ENCODE measurements at places on chromosomes 4 and X.

- ATAC-seq, result no peak
Observed at GRCh38 chrX:22758807-22759481, 240.8 kb upstream of the DDX53 start.

GRCh38 chr4:11748164-11748872 is 319.6 kb upstream of the HS3ST1 start:
- ATAC-seq, result no peak

GRCh38 chrX:123525123-123525725 is 207.6 kb downstream of the THOC2 start:
- ATAC-seq, result no peak

DNA sequence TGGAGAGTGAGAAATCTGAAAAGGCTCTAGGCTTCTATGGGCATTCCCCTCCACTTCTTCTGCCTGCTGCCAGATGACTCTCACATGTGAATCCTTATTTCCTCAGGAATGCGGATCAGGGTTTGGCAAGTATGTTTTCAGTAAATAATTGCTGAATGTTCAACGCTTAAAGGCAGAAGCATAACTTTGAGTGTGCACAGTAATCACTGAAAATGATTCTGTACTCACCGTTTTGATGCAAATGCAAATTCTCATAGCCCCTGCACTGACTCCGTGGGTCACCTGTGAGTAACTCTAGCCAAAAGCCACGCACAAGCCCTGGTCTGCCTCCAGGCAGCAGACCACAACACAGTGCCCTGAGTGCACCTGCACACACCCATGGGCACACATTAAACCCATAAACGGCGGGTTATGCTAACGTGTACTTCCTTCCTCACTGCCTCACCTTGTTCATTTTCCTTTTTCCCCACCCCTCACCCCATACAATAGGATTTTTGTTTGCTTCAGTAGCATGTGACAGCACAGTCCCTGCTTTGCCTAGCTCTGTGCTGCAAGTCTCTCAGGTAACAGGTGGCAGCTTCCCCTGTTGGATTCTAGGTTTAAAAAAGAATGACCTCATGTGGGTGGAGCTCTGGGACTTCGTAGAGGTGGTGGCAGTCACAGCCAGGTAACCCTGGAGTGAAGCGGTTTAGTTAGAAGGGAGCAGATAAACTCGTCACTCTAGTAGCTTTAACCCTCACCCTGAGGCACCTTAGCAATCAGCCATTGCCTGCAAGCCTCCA is at the start of gene ARHGEF38:
Gene ARHGEF38 (plus strand): TSS at position 656 of the 782 bp plus-strand sequence. CDS start 146 bp downstream, outside the sequence.
- no peak for ATAC-seq

GRCh38 chr4:81512757-81513501 is 41.2 kb upstream of the RASGEF1B start:
- no peak for ATAC-seq

- ATAC-seq, result no peak
Observed at GRCh38 chrX:44392767-44393166, 49.3 kb upstream of the EFHC2 start.

- no peak for ATAC-seq
Observed at GRCh38 chrX:2483398-2484060, 17.2 kb downstream of the DHRSX start.

DNA sequence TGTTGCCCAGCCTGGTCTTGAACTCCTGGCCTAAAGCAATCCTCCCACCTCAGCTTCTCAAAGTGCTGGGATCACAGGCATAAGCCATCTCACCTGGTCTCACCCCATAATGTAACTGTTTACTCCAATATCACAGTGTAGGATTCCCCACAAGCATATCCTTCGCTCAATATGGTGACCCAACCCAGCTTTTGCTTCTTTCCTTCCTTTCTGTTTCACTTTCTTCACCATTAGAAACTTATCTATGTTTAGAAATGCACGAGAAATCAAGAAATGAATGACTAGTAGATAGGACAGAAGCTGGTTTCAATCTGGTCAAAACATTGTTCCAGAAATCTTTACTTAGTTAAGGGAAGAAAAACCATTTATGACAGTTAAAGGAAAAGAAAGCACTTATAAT is 18.9 kb downstream of the TSPAN5 start:
- peak; percentile 48 for ATAC-seq

GRCh38 chr4:137278431-137278830 is 253.9 kb downstream of the PCDH18 start:
- ATAC-seq, result no peak

- ATAC-seq, result no peak
Observed at GRCh38 chrX:22300130-22300529, 27.4 kb downstream of the CBLL2 start.

GRCh38 chr4:9875516-9875915 is 94.1 kb downstream of the DRD5 start:
- no peak for ATAC-seq

DNA sequence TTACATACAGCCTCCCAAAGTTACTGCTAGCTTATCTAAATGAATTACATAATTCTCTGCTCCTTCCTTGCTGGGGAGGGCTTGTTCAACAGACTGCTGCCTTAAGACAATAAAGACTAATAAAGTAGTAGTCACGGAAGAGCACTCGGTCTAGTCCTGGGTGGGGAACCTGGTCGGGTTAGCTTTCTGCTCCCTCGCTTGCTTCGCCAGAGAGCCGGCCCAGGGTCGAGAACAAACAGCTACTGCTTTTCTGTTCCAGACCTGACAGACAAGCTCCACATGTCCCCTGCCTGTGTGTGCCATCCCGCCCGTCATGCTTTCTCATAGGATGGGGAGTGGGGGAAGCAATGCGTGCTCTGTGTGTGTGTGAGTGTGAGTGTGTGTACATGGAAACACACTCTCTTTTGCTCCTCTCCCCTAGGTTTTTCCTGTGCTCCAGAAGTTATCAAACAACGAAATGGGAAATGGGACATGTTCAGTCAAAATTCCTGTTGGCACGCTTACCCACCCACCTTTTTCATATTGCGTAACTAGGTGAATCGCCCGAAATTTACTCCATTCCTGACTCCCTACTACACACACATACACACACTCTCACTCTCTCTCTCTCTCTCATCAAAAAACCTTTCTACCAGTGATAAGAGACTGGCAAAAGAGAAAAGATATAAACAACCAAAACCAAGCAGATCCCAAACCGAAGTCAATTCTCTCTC is 1.3 kb downstream of the NPY1R start:
- no peak for ATAC-seq

DNA sequence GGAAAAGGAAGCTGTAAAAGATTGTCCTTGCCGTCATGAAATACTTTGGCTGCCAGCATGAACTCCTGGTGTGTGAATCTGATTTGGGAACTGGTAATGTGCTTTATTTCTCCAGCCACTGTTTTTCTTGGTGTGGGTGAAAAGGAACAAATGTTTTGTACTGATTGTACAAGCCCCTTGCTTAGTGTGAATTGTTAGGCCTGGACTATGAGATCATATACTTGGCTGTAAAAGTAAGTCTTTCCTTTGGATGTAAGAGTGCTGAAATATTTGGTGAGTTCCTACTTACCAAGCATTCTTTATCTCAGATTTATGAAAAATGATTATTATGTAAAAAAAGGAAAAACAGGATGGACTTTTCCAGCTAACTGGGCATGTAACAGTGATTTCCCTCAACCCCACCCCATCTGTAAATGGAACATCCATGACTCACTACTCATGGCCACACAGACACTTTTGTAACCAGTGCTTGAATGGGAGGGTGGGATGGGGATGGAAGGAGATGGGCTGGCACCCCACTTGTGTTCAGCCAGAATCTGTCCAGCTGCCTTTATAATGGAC is 6.3 kb downstream of the FNIP2 start:
- no peak for ATAC-seq

DNA sequence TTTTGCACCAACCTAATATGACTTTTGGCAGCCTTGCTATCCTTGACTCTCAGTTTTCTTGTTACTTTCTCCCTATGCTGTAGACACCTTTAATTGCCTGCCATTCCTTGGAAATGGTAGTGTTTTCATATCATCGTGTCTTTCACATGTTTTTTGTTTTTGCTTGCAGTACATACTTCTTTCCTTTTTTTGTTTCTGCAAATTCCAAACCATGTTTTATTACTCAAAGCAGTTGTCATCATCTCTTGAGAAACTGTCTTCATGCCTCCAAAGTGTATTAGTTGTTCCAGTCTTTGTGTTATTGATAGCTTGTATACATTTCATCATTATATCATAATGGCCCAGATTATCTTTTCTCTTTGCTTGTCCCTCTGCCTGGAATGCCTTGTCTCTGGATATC is 57.1 kb downstream of the PDLIM5 start:
- ATAC-seq, result no peak

- no peak for ATAC-seq
Observed at GRCh38 chr4:173489514-173489913, 40.5 kb downstream of the HAND2 start.

DNA sequence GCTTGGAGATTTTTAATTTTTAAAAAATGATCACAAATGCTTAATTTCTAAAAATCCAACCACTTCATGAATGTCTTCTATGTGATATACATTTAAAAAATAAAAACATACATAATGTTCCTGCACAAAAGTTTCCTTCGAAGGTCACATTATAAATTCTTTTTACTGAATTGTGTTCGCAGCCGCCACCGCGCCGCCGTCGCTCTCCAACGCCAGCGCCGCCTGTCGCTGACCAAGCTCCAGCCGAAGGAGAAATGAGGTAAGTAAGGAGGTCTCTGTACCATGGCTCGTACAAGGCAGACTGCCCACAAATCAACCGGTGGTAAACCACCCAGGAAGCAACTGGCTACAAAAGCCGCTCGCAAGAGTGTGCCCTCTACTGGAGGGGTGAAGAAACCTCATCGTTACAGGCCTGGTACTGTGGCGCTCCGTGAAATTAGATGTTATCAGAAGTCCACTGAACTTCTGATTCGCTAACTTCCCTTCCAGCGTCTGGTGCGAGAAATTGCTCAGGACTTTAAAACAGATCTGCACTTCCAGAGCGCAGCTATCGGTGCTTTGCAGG is 48.8 kb upstream of the NEUROG2 start:
- no peak for ATAC-seq

DNA sequence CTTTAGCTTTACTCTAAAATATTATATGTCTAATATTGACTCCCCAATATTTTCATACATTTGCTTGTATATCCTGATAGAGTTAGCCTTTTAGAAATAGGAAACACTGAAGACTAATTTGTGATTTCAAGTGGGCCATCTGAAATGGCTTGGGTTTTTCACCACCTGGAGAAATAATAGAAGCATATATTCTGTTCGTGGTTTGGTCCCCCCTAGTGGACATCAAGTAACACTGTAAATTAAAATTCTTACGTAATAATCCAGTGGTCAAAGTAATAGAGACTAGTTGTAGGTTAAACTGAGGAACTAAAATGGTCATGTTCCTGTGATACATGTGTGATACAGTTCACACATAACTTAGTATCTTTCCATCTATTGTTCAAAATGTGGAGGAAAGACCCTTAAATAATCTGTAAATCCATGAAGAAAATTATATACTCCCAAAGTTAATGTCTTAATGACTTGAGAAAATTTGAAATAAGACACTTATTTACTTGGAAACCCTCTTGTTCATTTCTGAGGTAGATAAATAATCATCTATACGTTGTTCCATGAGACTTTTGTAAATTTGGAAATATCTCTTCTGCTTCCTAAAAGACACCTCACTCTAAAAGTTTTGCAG is 79.8 kb upstream of the SMARCAD1 start:
- no peak for ATAC-seq

DNA sequence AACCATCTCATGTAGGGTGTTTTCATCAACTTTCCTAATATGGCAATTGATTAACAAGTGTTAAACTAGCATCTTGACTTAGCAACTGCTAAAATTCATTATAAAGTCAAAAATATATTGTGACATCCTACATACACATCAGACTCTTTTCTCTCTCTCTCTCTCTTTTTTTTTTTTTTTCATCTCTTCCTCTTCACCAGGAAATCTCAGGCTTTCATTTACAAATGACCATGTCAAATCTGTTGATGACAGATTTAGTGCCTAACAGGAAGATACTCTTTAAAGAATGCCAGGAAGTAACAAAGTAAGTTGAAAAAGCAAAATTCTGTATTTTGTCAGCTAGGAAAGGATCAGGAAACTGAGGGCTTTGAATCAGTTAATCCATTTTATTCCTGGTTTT is 365.5 kb downstream of the PCDH7 start:
- ATAC-seq, result no peak

- ATAC-seq, result no peak
Observed at GRCh38 chr4:1012034-1012739, 761 bp downstream of the FGFRL1 start.

DNA sequence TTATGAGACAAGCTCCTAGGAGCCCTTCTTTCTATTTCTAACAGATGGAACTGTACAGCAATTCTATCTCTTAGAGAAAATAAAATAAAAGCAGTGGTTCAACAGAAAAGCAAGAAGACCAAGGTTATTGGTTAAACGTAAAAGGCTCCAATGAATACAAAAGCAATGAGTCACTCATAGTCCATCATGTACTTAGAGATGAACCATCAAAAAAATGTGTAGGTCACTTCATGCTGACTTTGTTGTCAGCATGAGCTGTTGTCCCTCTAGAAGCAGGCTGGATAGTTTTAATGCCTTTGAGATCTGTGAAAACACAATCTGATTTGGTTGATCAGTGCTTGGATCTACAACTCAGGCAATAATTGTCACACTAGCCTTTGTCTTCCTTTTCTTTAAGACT is 378.6 kb upstream of the ANXA10 start:
- no peak for ATAC-seq

- no peak for ATAC-seq
Observed at GRCh38 chrX:2462780-2463179, 38.0 kb downstream of the DHRSX start.

DNA sequence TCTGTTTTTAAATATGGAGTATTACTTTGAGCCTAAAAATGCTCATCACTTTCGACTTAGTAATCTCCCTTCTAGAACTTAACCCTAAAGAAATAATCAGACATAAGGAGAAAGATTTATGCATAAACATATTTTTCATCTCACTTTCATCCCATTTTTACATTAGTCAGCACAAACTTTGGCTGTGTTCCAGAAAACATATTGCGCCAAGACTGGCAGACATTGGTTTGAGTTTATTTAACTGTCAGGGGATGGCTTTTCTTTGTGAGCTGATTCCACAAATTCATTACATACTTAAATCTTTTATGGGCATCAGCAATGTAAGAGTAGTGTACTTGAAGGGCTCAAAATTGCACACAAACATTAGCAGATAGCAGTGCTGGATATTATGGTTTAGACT is 23.7 kb downstream of the MAOA start:
- no peak for ATAC-seq

DNA sequence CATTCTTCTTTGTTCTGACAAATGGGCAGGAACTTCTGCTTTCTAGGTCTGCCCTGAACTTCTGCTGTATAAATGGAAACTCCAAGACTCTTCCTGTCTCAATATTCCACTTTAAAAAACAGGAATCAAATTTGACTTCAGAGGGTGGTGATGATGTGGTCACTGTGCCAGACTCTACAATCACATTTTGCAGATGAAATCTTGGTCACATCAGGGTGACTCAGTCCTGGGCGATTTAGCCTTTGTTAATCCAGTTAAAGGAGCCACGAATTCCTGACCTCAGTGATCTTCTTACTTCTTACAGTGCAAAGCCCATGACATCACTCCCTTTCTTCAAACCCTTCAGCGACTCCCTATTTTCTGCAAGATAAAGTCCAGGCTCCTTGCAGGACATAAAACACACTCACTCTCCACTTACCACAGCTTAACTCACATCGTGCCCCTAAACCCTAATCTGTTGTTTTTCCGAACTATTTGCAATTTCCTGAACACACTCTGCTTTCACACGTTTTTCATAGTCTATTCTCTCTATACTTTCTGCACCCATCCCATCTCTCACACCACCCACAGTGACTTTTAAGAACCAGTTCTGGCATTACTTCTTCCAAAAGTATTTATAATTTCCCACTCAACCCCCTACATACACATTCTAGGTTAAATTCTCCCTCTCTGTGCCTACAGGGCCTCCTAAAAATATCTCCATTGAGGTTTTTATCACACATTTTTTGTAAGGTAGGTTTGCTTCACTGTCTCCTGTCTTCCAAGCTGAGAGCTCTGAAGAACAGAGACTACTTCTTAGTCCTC is 11.1 kb downstream of the GASK1B start:
- no peak for ATAC-seq
